ENCODE measurements at places on chromosomes 7 and 10.

GRCh38 chr7:46982928-46983327 lies 599.0 kb downstream of the TNS3 start:
- no peak for DNase-seq

DNA sequence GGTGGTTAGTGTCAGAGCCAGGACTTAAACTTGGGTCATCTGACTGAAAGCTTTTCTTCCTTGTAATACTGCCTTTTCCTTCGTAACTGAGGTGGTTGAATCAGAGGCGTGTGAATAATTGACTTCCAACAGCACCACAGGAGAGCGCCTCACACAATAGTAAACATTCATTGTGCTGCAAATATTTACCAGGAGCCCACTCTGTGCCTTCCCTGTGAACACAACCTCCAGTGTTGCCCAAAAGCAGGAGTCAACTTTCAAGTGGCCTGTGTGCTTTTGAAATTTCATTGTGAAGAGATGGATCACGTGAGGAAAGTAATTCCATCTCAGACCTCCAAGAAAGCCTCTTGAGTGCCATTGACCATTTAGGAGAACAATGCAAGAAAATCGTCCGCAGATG lies 60.2 kb downstream of the ADRA2A start:
- no peak for DNase-seq

- no peak for DNase-seq
Measured at GRCh38 chr10:126599949-126600682, 70.4 kb downstream of the C10orf90 start.

DNA sequence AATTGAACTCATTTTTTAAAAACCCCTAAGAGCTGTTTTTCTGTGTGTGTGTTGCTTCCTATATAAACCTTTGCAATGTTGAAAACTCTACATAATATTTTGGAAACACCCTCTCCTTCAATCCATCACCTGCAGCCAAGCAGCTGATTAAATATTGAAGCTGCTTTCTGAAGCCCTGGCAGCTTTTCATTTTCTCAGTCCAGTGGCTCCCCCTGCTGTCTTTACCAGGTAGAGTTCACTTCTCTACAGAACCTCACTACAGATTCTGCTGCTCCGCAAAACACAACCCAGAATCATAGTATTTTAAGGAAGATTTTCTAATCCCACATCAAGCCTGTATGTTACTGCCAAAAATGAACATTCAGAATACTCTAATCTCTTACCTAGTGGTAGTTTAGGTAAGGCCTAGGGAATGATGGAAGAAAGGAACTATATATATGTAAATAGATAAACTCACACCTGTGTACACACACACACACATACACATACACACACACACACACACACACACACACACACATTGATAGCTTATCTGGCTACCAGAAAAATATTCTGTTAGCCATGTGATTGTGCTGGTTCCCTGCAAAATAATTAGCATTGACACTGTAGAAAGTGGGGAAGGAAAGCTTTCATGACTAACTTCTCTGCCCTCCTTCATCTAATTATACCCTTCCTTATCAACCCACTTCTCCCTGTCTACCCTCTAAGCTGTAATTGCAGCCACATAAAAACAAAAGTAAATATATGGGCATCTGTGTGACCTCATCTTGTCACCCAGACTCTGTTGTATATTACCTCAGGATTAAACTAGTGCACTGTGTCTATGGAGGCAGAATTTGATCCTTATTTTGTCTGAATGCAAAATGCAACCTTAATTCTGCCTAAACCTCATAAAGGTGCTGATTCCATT lies 229.5 kb upstream of the FZD1 start:
- peak; percentile 2 for DNase-seq

GRCh38 chr10:100687143-100688003 lies 58.0 kb upstream of the PAX2 start:
- DNase-seq = no peak

GRCh38 chr7:5421714-5422395 lies 1.8 kb downstream of the TNRC18 start:
- no peak for DNase-seq

- no peak for DNase-seq
Measured at GRCh38 chr7:15864626-15864991, 178.1 kb upstream of the MEOX2 start.

DNA sequence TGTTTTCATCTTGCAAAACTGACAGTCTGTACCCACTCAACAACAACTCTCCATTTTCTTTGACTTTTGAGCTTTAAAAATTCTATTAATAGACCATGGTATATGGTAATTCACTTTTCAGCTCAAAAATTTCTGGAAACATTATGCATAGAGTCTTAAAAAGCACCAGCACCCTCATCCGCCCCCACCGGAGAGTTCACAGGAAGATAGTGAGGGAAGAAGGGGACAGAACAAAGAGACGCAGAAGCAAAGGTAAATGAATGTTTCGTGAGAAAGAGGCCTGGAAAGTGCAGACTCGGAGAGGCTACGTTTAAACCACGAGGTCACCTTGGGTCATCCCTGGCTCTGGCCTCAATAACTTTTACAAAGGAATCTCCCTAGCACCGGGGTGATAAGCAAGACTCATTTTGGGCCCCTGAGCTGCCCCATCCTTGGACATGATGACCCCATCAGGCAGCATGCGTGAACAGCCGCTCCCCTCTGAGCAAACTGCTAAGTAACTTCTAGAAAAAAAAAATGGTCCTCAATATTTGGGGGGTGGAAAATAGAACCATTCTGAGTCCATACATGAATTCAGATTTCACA lies 96.3 kb downstream of the CPXM2 start:
- no peak for DNase-seq

DNA sequence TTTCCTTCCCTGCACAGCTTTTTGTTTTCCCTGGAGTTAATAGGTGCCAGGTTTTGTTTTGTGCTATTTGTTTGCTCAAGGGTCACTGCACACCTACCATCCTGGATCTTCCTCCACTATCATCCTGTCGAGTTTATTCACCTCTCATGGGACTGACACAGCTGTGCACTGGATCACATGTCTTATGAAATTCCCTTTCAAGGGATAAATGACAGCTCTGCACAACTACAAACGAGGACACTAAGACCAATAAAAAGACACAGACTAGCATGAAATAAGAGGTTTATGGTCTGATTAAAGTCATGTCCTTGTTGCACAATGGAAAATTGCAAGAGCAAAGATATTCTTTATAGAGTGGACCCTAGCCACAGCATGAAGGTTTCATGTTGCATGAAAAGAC lies 76.7 kb upstream of the SFMBT2 start:
- DNase-seq = no peak

- no peak for DNase-seq
Measured at GRCh38 chr7:108020585-108020984, 17.6 kb upstream of the LAMB1 start.

DNA sequence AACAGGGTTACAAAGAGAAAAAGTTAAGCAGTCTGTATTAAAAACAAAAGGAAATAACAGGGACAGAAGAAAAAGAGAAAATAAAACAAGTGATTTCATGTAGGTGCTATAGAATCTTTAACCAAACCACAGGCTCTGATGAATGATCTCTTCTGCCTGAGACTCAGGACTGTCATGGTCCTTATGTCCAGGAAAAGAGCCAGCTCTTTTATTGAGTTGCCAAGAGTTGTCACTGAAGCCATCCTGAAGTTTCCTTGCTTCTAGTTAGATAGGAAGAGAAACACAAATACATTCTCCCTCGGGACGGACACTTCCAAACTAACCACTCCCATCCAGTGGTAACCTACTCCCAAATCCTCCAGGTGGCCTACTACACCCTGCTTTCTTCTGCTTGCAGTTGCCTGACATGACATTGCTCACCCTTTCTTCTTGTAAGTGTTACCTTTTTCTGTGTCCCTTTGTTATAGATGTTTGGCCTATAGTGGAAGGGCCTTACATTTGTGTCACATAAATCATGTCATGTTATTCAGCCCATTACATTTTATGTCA lies 346.7 kb downstream of the NRG3 start:
- no peak for DNase-seq

DNA sequence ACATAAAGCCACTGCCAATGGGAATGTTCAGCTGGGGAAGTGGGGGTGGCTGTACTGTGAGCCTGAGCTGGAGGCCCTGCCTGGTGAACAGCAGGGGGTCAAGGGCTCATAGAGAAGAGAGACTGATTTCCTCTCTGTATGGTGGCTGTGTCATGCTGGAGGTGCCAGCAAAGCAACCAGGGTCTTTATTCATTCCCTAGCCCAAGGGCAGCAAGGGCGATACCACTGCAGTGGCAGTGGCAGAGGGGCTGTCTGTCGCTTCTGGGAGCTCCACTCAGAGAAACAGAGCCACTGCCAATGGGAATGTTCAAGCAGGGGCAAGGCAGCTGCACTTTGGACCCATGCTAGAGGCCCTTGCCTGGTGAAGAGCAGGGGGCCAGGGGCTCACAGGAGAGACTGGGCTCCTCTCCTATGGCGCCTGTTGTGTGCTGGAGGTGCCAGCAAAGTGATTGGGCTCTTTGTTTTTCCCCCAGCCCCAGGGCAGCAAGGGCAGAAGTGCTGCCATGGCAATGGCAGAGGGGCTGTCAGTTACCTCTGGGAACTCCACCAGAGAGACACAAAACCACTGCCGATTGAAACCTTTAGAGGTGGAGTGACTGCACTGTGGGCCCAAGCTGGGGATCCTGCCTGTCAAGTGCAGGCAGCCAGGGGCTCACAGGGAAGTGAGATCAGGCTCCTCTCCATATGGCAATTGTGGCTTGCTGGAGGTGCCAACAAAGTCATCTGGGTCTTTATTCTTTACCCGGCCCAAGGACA lies 545.1 kb downstream of the SH2D4B start:
- no peak for DNase-seq

DNA sequence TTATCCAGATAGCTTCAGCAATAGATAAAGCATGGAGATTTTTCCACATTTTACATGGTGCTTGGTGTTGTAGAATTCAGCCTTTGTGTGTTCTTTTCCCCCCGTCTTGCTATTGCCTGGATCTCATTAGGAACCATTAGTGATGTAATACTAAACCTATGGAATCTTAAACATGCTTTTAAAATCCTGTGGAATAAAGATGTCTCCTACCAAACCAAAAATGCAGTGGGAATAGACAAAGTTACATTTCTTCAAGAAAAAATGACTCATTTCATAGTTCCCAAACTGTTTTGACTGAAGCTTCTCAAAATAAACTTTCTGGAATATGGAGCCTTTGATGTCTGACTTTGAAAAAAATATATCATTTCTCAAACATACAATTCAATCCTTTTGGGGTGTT lies 44.0 kb downstream of the CALD1 start:
- DNase-seq = no peak

GRCh38 chr10:85420501-85421191 lies 945.9 kb downstream of the GRID1 start:
- DNase-seq = no peak

DNA sequence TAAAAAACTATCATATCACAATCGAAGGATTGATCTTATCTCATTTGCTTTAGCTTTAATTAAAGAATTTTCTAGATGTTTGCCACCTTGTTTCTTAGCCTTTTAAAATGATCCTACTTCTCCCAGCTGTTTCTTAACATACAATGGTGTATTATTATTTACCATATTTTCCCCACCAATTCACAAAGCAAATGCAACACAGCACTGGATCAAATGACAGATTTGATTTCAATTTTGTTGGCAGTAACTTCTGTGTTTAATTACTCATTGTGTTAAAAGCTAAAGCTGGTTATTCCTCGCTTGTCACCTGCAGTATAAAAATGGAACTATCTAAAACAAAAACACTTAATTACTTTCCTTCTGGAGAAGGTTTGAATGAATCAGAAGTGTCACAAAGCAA lies 19.6 kb downstream of the SVIL start:
- DNase-seq = no peak

DNA sequence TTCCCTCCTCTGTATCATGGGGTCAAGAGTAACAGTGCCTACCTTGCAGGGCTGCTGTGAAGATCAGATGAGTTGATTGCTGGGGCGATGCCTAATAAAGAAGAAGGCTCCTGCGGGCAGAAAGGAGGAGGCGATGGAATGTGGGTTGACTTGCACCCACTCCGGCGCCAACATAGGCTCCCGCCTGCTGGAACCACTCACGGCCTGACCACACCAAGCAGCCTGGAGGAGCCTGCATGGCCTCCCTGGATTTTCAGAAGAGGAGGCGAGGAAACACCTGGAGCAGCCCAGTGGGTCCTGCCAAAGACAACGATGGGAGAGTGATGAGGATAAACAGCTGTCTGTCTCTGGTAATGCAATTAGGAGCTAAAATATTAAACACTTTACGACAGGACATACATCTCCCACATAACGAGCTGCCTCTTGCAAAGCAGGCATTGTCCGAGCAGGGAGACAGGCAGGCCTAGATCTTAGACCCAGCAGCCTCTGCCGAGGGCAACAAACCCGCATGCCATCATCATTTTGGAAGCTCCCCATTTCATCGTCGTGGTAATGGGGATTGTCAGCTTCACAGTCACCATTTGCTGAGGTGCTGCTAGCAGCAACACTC lies 302.9 kb upstream of the ZMIZ1 start:
- no peak for DNase-seq

DNA sequence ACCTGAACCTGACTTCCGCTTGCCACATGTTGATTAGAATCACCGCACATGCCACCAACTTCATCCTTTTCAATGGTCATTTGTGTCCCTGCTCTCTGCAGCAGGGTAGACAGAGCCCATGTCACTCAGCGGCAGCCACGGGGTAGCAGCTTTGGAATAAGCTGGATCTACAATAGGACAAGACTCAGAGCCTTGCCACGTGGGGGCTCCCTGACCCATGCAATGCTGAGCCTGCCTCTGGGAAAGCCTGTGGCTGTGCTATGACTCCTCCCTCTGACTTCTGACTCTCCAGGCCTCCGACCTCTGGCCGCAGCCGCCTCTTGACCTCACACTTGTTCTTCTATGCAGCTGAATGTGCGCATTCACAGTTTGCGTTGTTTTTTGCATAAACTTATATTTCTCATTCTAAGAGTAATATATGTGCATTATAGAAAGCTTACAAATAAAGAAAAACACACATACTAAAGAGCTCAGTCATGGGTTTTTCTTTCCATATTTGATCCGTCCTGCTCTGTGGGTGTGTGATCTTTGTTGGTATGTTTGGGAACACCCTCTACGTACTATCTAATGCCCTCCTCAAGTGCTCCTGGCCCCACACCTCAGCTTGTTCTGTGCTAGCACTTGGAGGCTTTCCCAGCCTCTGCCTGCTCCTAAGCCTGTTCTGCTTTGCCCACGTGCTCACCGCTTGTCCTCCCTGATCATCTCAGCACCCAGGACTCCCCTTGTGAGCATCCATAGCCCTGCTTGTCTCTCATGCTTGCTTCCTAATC lies 198.0 kb upstream of the MKI67 start:
- DNase-seq = no peak

DNA sequence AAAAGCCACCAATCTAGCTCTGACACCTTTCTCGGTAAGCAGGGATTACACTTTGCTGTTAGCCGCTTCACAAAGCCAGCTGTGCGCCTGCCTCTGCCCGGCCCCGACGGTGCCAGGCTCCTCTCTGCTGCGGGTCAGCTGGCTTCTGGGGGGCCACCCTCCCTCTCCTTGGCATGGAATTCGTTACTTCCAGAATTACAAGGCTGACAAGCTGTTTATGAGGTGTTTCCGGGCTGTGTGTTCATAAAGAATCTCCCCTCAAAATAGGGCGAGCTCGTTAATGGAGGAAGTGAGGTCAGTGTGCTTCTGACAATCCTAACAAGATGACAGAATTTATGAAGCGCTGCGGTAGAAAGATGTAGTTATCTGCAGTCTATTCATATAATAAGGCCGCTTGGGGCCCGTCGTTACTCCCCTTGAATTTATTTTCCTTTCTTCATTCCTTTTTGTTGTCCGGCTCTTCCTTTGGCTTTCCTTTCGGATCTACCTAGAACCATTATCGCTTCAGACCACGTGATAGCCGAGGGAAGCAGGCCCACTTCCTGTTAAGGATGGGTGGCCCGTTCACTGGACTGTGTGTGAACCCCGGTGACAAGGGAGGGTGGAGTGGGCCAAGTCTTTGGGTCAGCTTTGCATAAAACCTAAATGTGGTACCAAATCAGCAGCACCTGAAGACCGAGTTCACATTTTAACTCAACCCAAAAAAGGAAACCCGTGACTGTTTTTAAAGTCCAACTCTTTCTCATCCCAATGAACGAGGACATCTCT lies 273.0 kb upstream of the YAE1 start:
- DNase-seq = no peak
